Stimulated activated CD4-positive, alpha-beta T cell treated with anti-CD3 and anti-CD28 coated beads, Interleukin-1b, Interleukin-23, amount 100 ng/mL, for 4 hours (primary cell): ENCODE measurements at places on chromosomes 1 and 21.

DNA sequence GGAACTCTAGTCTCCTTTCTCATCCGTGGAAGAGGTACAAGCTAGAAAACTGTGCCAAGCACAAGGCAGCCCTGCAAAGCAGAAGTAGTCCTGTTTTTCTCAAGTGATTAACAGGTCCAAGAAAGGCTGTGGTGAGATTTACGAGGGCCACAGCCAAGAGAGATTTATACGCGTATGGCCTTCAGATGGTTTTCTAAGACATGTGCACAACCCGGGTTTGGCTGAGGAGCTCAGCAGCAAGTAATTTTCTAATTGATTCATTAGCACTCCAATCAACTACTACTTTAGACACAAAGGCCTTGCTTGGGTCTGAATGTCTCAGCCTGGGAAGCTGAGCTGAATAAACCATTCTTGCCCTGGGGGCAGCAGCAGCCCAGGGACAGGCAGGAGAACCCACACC is 55.8 kb downstream of the SSBP3 start:
- no peak for DNase-seq

- DNase-seq, result no peak
Observed at GRCh38 chr1:232600424-232601258, 29.3 kb downstream of the SIPA1L2 start.

DNA sequence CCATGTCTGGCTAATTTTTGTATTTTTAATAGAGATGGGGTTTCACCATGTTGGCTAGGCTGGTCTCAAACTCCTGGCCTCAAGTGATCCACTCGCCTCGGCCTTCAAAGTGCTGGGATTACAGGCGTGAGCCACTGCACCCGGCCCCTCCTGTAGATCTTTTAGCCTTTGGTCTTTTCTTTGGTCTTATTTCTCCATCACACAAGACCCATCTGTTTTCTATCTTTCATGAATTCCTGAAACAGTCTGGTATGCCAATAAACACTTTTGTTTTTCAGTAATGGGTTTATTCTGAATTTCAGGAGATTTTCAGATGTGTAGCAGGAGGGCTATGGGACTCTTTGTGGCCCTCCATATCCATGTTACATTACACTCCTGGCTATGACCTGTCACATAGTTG is 23.2 kb downstream of the ERRFI1 start:
- DNase-seq, result no peak

GRCh38 chr1:25579292-25580252 is 36.2 kb downstream of the LDLRAP1 start:
- DNase-seq, result no peak

- DNase-seq, result no peak
Observed at GRCh38 chr1:189779034-189779433, 698.6 kb downstream of the BRINP3 start.

GRCh38 chr1:228837817-228838716 is 102.8 kb downstream of the RHOU start:
- no peak for DNase-seq

DNA sequence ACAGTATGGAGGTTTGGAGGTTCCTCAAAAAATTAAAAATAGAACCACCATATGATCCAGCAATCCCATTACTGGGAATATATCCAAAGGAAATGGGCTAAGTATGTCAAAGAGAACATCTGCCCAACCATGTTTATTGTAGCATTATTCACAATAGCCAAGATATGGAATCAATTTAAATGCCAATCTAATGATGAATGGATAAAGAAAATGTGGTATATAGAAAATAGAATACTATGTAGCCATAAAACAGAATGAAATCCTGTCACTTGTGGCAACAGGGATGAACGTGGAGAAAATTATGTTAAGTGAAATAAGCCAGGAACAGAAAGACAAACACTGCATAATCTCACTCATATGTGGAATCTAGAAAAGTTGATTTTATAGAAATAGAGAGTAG is 201.7 kb upstream of the AJAP1 start:
- DNase-seq, result no peak

DNA sequence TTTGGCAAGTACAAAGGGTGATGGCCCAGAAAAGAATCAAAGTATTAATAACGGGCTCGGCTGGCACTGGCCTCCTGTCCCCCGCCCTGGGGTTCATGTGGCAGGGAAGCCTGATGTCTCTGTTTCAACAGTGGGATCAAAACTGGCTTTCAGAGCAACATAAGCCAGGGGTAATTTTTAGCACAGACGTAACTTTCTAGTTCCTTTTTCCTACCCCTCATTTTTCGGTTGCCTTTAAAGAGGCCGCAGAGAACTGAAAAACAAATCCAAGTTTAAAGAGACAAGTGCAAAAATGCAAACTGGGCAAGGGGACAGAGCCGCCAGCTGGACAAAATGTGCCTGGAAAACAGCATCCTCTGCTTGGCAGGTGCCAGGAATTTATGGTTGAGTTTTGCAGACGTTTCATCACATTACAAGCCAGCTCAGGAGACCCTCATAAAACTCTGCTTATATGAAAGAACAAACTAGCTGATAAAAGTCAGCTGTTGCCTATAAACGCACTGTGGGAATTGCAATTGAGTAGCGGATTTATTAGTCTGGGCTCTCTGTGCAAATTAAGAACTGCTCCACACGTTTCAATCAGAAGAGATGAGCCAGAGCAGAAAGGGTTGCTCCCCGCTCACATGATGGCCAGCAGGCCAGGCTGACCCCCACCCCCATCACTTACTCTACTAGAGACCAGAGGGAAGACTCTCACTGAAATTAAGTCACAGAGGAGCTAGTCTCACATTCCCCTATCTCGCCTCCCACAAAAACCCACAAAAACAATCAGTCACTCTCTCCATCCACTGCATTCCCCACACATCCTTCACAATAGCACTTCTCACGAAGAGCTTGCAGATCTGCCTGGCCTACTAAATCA is 15.8 kb upstream of the CDCA8 start:
- no peak for DNase-seq

- DNase-seq, result no peak
Observed at GRCh38 chr1:185627171-185627570, 107.0 kb upstream of the HMCN1 start.

- no peak for DNase-seq
Observed at GRCh38 chr1:205477759-205478247, 22.0 kb upstream of the BLACAT1 start.

DNA sequence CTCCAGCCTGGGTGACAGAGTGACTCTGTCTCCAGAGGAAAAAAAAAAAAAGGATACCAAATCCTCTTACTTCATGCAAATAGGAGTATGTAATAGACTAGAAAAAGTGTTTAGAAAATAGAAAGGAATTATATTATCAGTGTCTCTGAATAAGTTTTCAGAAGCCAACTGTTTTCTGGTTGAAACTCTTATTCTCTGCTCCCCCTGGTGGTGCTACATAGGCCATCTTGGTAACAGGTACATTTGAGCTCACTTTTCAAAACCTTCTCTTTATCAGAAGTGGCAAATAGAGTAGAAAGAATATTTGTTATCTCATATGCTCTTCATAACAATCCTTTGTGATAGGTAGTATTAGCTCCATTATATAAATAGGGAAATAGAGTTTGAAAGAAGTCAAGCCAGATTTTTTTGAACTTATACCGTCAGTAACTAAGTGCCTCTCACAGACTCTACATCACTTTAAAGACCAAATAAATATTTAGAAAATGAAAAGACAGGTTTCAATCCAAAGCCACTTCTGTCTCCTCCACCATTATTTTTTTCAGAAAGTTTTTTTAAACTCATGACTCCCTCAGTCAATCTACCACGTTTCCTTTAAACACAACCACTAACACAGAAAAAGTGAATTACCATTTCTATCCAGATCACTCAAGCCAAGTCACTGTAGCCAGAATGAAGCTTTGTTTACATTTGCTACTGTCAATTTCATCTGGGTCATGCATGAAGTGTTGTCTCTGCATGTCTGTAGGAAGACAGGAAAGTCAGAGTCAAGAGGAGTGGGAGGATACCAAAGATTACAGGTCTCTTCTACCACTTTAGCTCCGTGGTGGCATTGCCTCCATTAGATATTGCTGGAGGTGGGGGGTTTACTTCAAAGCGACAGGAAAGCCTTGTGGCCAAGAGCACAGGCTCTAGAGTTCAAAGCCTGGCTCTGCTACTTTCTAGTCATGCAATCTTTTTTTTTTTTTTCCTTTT is 45.6 kb downstream of the IL23R start:
- no peak for DNase-seq

GRCh38 chr21:39555911-39556590 is 56.7 kb upstream of the B3GALT5 start:
- no peak for DNase-seq

DNA sequence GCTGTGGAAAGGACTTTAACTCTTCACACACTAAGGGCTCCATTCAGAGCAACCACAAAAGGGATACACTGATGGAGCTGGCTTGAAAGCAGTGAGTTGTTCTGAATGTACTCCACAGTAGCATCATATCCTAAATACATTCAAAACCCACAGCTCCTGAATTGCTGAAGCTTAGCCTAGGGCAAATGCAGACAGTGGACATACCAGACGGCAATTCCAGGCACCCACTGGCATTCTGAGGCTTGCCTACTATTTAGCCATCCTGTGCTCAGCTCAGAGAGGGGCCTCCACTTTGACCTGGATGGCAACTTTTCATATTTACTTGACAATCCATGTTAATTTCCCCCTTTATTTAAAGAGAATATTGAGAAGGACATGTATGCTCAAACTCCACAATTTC is 303.5 kb downstream of the NTNG1 start:
- no peak for DNase-seq

GRCh38 chr1:97505289-97505688 is 415.5 kb downstream of the DPYD start:
- no peak for DNase-seq

DNA sequence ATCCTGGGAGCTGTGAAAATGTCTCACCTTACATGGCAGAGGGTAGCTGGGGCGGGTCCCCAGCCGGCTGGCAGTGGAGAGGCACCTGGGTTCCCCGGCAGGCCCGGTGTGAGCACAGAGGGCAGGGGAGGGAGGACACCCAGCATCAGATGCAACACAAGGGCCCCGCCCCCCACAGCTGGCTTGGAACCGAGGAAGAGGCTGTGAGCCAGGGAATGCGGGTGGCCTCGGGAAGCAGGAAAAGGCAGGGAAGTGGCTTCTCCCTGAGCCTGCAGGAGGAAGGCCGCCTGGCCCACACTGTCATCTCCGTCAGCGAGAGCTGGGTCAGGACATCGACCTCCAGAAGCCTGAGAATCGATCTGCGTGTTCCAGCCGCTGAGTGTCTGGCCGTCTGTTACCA is 87.3 kb downstream of the SIK1 start:
- DNase-seq, result no peak

DNA sequence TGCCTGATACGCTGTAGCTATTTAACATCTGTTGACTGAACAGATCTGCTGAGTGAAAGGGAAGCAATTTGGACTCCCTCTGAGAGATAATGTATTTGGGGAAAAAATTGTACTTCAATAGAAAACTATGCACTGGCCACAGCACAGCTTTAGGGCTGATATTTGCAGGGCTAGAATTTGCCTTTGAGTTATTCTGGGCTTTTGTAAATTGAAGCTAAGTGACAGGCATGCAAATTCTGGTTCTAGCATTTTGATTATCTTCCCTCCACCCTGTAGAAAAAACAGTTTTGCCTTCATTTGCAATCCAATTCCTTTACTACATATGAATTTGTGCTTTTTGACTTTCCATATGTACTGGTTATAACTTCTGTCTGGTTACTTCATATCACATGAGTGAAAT is 7.9 kb downstream of the KYAT3 start:
- DNase-seq, result no peak

GRCh38 chr1:166899769-166900168 is 23.7 kb upstream of the TADA1 start:
- no peak for DNase-seq

GRCh38 chr1:110312188-110313121 is 26.7 kb upstream of the RBM15 start:
- DNase-seq, result peak; percentile 63

- DNase-seq, result no peak
Observed at GRCh38 chr1:224615861-224616755, at the start of gene CNIH3. Gene CNIH3, plus strand, starts transcription at chr1:224616317. Its CDS starts 858 bp downstream, at chr1:224617175.

GRCh38 chr1:201274616-201275252 is 8.6 kb upstream of the PKP1 start:
- no peak for DNase-seq

- DNase-seq, result no peak
Observed at GRCh38 chr1:47995306-47996050, 1.7 kb downstream of the TRABD2B start.

GRCh38 chr1:78880223-78880622 is 126.3 kb downstream of the ADGRL4 start:
- DNase-seq, result no peak

DNA sequence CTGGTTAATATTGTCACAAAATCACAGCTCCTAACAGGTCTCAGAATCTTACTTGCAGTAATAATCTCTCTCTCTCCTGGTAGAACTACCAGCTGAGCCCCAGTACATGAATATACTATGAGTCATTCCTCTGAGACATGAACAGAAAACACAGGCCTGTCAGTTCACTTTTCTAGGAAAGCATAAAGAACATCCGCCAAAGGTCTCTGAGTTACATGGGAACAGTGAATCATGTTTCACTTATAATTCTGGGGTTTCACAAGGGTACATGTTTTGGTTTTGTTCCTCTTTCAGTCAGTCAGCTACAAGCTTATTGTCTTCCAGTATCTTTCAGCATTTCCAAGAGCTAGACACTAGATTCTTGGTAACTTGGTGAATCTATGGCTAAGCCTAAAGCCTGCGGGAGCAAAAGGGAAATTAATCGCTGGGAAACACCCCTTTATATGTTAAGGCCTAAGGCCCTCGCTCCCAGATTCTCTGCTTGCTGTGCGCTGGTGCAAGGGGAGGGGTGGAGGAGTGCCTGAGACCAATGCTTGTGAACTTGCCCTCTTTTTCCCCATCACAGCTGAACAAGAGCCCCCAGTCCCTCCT is 31.7 kb downstream of the IFNGR2 start:
- DNase-seq, result peak; percentile 25

DNA sequence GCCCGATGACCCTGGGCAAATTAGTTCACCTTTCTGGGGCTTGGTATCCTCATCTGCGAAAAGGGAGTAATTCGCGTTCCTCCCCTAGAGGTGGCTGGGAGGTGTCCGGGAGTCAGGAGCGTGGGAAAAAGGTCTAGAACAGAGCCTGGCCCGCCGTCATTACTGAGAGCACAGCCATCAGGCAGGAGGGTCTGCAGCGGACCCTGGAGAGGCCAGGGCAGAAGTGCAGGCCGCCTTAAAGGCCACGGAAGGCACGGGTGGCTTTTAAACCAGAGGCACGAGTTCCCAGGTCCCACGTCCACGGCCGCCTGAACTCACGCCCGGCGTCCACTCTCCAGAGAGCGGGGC is 850 bp downstream of the PANK4 start:
- no peak for DNase-seq

DNA sequence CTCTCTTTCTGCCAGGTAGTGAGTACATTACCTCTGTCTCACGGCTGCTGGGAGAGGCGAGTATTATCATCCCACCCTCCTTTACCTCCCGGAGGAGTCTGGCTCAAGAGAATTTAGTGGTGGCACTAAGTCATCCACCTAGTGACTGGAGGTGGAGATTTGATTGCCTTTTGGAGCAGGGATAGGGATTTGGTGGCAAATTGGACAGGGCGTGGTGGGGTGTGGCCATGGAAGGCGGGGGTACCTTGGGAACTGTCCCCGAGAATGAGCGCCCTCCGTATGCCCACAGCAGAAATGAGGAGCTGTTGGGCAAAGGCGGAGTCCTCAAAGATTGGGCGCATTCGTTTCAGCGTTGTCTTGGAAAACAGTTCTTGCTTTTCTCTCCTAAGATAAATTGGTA is 32.1 kb upstream of the HMGN1 start:
- no peak for DNase-seq

- no peak for DNase-seq
Observed at GRCh38 chr1:3003941-3004270, 17.4 kb upstream of the ACTRT2 start.
